ENCODE measurements at places on chromosomes 13 and 19.

DNA sequence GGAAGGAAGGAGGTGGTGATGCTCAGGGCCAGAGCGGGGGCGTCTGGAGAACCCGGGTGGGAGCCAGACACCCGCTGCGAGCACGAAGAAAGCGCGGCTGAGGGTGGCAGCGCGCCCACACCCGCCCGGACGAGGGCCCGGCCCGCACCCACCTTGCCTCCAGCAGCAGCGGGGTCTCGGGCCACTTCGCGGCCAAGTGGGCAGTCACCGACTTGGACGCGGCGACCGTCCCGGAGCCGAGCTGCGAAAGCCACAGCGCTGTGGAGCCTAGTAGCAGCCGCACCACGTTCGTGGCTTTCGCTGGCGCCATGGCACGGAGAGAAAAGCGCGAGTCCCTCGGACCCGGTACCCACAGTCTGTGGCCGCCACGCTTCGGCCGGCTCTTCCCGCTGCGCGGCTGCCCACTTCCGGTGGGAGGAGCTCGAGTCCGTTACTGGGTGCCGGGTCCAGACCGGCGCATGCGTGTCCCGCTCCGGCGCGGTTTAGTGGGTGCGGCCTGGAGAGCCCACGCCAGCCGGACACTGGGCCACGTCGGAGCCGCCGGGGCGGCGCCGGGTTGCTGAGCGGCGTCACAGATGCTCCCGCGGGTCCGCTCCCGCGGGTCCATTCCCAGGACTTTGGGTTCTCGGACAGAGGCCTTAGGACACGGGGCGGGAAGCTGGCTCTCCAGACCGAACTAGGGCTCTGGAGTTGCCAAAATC, at the start of gene UGGT2:
UGGT2 (minus strand) TSS at position 399 of the 701 bp plus-strand sequence; CDS start at position 310, 89 bp downstream.
- DNase-seq: peak; percentile 96

DNA sequence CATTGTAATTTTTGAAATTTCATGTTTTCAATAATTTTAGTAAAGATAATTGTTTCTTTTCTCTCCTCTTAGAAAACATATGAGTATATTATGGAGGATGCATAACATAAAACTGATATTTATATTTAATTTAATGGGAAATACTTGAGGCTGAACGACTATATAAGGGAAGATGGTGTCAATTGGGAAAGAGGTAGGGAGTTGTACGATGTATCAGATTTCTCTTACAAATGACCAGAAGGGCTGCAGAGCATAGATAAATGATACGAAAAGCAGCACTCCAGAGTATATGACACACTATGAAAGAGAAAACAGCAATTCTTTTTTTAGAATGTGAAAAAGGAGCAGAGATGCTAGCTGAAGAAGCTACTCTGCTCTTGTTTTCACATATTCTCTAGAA, 1308.0 kb upstream of the MIR17HG start:
- no peak for DNase-seq

GRCh38 chr13:42041011-42041683, 7.3 kb upstream of the DGKH start:
- peak; percentile 37 for DNase-seq

GRCh38 chr13:111318386-111318785, 2.1 kb upstream of the TEX29 start:
- no peak for DNase-seq

GRCh38 chr13:43331672-43332071, 308.3 kb downstream of the DNAJC15 start:
- peak; percentile 50 for DNase-seq

- DNase-seq: no peak
These were observed 4.6 kb upstream of the PTOV1 start for GRCh38 chr19:49846408-49846807.

DNA sequence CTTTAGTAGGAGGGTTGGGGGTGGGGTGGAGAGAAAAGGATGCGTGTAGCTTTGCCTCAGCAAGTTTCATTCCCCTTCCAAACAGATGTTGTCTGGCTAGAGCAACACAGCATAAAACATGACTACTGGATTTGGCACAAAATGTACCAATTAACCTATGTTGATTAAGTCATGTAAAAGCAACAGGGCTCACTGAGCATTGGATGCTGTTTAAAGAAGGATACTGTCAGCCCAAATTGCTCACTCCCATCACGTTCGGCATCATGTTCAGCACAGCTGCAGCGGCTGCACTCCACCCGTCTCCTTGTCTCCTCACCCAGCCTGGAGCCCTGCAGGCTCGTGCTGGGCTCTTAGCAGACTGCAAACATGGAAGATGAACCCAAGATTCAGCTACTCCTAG, 77.5 kb downstream of the DLEU7 start:
- peak; percentile 31 for DNase-seq
